Sigmoid colon (tissue), 7 donors: ENCODE measurements at places on chromosomes 6 and 20. TPM values are rescaled to one million over a fixed set of nuclear protein-coding genes. Genes with fewer than 3 reads are reported as not detected.

The SLA2 gene
- total RNA-seq, result 0.54 TPM

The GLP1R gene
- not detected for total RNA-seq

DNA sequence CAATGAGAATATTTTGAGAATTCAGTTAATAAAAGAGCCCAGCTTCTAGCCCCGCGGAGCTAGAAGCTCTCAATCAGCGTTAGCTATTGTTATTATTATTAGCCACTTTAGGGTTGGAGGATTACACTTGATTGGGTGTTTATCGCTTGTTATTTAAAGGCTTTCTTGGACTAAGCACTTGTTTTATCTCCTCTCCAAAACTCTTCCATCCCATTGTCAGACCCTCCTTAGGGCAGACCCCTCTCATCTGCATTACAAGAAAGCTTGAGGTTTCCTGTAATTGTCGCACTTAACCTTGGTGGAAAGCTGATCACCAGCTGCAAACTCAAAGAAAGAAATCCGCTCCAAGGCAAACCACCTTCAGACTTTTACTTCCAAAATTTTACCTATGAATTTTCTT lies 4.8 kb downstream of the DPPA5 start:
- no peak for DNase-seq

The BTBD9 gene
- total RNA-seq, result 20.8 TPM

GRCh38 chr20:3119044-3119443 lies 34.5 kb upstream of the AVP start:
- no peak for DNase-seq

DNA sequence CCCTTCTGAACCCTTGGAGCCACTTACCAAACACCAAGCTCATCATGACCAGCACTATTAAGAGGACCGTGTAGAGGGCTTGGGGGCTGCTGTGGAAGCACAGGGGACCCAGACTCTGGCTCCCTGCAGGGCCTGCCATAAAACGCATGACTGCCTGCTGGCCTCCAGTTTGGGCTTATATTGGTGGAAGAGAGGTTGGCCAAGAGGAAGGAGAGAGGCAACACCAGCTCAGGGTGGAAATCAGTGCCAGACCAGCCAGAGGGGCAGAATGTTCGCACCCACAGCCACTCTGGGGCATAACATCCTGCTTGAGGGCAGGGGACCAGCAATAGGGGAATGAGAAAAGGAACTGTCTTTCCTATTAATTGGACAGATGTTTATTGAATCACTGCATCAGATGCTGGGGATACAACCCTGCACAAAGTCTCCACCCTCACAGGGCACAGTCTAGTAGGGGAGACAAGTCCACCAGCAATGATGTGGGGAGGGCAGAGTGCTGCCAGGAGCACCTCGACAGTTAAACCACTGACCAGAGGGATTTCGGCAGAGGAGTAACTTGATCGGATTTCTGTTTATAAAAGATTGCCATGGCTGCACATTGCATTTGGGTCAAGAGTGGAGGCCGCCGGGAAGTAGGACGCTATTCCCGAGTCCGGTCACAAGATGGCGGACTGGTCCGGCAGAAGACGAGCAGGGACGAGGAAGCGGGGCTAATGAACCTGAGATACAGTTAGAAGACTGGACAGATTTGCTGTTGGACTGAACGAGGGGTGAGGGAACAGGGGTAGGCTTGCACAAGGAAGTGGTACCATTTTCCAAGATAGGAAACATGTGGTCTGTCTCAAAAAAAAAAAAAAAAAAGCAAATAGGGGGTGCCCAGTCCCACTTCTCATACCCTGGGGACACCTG lies at the start of gene LY6G5C:
LY6G5C (minus strand) TSS at position 842 of the 909 bp plus-strand sequence; CDS start at position 148, 694 bp downstream.
- peak; percentile 95 for DNase-seq

The ARHGAP18 gene
- total RNA-seq, result 16.9 TPM

- no peak for DNase-seq
These were observed 101.1 kb downstream of the ATXN1 start for GRCh38 chr6:16660157-16660497.

The HUS1B gene
- total RNA-seq, result 1.6 TPM

The HDGFL1 gene
- total RNA-seq, result not detected

The SPTLC3 gene
- total RNA-seq, result 6.1 TPM

DNA sequence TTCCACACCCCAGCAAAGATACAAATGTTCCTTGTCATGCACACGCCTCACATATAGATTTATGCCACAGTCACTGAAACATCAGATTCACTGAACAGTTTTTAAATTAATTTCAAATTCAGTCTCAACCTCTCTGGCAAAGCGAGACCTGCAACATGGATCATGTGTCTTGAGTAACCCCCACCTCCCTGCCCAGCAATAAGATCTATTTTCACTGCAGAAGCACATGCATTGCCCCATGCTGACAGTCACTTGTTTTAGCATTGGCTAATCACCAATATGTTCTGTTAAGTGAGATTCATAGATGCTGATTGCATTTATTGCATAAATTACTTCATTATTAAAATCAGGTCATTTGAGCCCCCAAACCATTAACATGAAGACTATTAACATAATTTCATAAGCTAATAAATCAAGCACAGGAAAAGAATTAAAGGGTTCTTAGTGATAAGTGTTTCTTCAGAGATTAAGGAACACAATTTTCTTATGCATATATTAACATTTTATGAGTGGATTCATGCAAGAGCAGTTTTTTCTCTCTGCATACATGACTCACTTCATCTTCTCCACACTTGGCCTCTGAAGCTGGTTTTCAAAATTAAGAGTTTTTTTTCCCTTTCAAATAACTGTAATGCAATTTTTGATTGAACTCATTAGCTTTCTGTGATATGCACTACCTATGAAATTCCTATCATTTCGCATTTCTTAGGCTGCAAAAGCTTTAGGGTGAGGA lies 173.2 kb upstream of the SOX4 start:
- DNase-seq, result no peak

DNA sequence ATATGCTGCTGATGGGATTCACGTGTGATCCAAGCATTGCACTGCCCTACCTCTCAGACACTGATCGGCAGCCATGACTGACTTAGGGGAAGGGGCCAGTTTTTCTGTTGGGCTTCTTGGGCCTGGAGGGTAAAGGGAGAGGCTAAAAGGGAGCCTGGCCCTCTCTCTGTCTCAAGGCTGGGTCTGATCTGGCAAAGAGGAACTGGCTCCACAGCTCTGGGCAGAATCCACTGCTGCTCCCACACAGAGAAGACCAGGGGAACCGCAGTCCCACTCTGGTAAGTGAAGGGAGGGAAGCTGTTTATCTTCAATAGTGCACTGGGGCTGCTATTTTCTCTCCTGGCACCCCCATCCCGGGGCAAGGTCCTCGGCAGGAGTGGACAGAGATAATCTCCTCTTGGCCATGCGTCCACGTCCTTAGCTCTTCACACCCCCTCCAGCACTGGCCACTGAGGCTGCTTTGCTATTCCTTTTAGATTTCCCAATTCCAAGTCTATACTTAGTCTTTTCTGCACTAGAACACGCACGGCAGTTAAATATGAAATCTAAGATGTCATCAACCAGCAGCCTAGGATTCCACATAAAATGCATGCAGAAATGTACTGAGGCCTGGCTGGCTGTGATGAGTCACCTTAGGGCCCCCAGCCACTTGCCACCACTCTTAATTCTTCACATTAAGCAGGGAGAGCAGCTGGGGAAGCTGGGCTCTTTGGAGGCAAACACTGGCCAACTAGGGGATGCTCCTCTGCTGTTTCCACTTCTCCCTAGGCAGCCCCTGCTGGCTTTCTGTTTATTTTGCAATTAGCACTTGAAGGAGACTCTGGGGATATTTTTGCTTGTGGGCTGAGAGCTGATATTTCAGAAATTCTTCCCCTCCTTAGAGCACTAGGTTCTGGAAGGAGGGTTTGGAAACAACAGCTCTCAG lies 87.8 kb upstream of the ARMC2 start:
- no peak for DNase-seq

The PPP1R16B gene
- 3.9 TPM for total RNA-seq

DNA sequence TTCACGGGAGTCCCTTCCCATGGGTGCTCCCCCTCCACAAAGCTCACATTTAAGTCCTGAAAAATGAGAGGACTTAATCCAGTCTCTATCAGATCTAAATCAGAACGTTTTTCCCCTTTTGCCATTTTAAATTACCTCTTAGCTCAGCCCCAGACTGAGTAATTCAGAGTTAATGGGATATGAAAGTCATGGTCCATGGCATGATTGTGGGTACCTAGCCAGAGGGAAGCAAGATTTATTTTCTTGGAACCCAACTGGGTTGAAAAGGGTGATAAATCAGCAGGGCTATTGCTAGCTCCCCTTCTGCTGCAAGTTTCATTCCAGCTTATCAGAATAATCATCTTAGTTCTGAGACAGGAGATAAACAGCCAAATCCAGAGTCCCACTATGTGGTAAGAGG lies 320.2 kb upstream of the CHD6 start:
- no peak for DNase-seq

DNA sequence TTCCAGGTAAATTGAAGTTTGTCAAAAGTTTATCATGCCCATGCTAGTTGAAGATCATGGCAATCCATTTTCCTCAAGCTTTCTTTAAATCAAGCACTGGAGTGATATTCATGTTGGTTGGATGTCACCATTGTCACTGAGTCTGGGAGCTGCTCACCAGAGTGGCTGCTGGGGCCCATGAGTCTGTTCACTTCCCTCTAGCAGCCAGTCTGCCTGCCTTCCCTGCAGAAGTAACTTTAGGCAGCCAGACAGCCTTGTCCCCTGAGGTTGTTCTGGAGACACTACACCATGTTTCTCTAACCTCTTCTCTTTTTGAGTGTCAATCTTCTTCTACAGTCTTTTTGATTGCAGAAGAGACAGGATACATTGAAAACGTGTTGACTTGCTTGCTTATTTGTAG lies 5.5 kb downstream of the SIRT5 start:
- no peak for DNase-seq

DNA sequence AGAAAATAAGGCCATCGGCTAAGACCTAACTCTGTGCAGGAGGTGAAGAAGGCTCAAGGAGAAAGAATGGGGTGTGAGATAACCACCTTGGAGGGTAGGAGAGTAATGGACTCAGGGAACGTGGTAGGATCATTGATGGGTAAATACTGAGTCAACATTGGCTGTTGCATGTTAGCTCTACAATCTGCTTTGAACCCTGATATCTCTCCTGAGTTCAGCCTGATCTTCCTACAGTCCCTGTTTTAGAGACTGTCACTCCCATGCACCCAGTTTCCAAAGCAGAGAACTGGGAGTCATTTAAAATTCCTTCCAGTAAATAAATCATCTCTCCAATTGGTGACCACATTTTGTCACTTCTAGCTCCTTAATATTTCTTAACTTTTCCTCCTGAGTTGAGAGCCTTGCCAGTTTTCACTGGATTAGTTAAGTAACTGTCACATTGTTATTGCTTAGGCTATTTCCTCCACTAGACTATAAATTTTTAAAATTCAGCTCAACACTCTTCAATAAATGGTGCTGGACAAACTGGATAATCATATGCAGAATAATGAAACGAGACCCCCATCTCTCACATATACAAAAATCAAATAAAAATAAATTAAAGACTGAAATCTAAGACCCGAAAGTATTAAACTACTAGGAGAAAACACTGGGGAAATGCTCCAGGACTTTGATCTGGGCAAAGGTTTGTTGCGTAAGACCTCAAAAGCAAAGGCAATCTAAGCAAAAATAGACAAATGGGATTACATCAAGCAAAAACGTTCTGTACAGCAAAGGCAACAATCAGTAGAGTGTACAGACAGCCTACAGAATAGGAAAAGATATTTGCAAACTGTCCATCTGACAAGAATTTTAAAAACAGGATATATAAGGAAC lies 138.9 kb upstream of the TMEM170B start:
- DNase-seq, result no peak

DNA sequence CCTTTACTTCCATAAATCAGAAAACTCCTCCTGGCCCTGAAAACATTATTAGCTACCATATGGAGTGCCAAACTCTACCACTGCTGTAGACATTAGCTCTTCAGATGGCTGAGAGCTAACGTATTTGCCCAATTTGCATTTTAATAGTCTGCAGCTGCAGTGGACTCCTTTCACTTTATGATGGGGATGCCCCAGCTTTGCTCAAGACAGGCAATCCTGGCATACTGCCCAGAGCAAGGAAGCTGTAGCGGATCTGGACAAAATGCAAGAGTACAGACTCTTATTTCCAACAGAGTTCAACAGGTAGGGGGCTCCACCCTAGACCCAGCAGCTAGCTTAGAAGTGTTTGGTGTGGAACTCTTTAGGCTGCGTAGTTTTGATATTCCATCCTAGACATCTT lies 246.7 kb downstream of the FOXC1 start:
- DNase-seq, result no peak

DNA sequence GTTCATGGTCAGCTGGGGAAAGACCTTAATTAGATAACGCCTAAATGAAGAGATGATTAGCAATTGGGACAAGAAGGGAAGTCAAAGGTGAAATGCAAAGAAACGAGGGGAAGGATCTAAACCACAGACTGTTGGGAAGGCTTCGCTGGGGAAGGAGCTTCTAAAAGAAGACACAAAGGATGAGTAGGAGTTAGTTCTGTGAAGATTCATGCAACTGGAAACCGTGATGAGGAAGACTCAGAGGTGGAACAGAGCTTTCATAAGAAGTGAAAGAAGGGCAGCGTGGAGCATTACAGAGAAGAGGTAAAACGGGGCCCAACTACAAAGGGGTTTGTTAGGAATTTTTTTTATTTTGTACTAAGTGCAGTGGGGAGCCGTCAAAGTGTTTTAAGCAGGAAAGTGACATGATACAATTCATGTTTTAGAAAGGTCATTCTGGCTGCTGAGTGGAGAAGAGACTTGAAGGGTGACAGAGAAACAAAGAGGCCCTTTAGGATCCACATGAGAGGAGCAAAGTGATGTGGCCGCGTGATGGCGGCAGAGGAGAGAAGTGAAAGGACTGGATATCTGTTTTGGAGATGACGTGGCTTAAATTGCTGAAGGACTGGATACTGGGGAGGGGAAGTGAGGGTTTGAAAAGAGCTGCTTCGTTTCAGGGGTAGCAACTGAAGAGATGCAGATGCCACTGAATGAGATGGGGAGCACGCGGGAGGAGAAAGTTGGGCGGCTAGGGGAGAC lies 33.6 kb downstream of the TTI1 start:
- DNase-seq, result no peak

DNA sequence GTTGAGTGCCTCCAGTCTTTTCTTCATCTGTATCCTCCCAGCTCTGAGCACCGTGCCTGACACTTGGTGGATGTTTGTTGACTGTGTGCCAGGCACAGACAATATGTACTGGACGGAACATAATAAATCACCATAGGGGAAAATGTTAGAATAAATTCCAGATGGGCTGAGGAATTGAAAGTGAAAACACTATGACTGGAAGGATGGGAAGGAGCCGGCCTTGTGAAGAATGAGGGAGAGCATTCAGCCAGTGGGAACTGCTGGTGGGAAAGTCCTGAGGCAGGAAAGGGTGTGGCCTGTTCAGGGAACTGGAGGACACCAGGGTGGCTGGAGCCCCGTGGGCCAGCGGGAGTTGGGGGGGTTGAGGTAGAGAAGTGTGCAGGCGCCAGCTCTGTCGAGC lies 75.4 kb downstream of the MTHFD1L start:
- DNase-seq, result no peak

DNA sequence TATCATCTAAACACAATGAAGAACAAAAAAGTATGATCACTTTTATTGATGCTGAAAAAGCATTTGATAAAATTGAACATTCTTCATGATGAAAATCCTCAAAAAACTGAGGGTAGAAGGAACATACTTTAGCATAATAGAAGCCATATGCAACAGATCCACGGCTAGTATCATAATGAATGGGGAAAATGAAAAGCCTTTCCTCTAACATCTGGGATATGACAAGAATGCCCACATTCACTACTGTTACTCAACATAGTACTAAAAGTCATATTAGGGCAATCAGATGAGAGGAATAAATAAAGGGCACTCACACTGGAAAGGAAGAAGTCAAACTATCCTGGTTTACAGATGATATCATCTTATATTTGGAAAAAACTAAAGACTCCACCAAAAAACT lies 256.6 kb downstream of the RFPL4B start:
- no peak for DNase-seq
